ENCODE measurements at places on chromosomes 5 and 9. TPM values are rescaled to one million over a fixed set of nuclear protein-coding genes. Genes with fewer than 3 reads are reported as not detected.

- no peak overlapping the region for H3K27ac ChIP-seq
- H3K36me3 ChIP-seq: no peaks in the 10 kb centered on the region
- H3K4me3 ChIP-seq: no peak overlapping the region
- no peak for DNase-seq
- H3K4me1 ChIP-seq: no peaks in the 10 kb centered on the region
Measured at GRCh38 chr9:21542787-21543186, 60.7 kb upstream of the IFNE start.

DNA sequence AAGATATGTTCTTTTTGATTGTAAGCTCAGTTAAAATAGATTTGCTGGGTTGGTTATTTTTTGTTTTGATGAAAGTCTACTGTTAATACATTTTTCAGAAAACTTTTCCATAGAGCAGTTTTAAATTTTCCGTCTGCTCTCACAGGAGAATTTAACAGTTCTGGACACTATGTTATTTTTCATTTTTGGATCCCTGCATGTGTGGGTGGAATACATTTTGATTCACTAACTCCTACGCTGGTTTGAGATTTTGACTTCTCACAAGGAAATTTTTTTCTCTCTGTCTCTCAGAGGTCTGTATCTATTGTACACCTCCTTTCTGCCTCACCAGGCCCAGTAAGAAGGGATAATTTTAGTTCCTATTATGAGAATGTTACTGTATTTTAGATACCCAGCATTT, 502.4 kb downstream of the CDH10 start:
- no peak overlapping the region for H3K27ac ChIP-seq
- no peaks in the 10 kb centered on the region for H3K4me1 ChIP-seq
- H3K27me3 ChIP-seq: no peaks in the 10 kb centered on the region
- DNase-seq: no peak

GRCh38 chr9:91972076-91972626, 22.1 kb upstream of the ROR2 start:
- no peak for DNase-seq
- no peak overlapping the region for H3K27ac ChIP-seq
- H3K36me3 ChIP-seq: no peaks in the 10 kb centered on the region
- H3K4me3 ChIP-seq: no peak overlapping the region

Gene SCGB3A2
- not detected for polyA plus RNA-seq

DNA sequence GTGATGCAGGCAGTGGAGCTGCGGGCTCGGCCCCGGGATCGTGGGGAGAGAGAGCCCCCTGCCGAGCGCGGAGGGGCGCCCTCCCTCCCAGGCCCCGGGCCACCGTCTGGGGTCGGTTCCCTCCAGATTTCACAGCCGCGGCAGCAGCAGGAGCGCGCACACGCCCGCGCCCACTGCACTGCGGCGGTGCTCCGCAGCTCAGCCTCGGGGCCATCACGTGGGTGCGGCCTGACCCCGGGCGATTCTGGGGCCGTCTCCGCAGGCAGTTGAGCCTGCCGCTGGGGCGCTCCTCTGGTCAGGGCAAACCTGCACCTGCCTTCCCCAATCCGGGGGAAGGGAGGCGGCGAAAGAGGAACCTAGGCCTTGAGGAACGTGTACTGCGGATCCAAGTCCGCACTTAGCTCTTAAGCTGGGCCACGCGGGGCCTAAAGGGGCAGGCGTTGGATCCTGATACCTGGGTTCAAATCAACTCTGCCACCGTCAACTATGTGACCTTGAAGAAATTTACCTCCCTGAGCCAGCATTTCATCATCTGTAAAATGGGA, 9.4 kb upstream of the DELE1 start:
- H3K4me3 ChIP-seq: peak overlapping the region; percentile 30
- no peaks in the 10 kb centered on the region for H3K27me3 ChIP-seq
- H3K27ac ChIP-seq: no peak overlapping the region
- peaks cover 8% of the 10 kb centered on the region for H3K4me1 ChIP-seq

DNA sequence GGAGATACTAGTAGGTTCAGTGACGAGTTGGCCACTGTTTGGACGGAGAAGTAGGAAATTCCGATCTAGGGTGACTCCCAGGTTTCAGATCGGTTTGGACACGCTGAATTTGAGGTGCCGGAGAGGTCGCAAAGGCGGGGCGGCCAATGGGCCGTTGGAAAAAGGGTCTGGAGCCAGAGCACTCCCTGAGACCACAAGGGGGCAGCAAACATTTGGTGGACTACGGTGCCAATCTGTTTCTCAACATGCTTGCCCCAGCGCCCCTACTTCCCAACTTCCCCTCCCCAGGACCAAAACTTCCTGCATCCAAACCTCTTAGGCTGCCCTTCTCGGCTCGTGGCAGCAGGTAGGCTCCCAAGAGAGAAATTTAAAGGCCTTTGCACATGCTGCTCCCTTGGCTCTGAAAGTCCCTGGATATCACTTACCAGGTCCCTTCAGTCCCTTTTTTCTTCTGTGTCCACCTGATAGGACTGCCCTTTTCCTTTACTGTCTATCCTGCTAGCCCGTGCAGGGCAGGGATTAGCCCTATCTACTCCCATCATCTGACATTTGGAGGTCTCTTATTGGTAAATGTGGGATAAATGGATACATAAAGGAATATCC, 992 bp upstream of the RPP25L start:
- peaks cover 3% of the 10 kb centered on the region for H3K36me3 ChIP-seq
- peaks cover 29% of the 10 kb centered on the region for H3K4me1 ChIP-seq
- DNase-seq: peak; percentile 88
- H3K27ac ChIP-seq: peak overlapping the region; percentile 85
- peak overlapping the region; percentile 63 for H3K4me3 ChIP-seq

DNA sequence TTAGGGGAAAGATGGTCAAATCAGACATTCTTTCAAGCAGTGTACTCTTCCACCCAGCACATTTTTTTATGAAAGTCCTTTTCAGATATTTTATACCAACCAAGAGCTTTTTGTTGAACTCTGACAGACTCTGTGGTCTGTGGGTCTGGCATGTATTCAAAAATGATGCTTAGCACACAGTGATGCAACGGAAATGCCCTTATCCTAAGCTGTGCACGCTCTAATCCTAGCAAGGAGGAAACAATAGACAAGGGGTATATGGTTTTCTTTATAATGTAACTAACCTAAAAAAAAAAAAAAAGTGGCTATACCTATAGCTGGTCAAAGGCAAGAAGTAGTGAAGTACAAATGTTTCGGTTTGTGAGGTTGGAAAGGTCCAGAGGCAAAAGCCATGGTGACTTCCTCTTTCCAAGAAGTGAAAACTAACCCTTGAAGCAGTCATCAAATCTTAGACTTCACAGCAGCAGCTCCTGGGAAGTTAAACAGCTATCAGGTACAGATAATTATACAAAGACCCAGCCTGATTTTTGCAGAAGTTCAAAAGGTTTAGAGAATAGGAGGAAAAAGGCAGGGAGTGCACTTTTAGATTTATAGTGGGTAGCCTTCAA, 82.5 kb downstream of the SEMA6A start:
- no peak for DNase-seq
- no peaks in the 10 kb centered on the region for H3K4me1 ChIP-seq
- H3K27me3 ChIP-seq: no peaks in the 10 kb centered on the region
- no peak overlapping the region for H3K4me3 ChIP-seq

Gene TNFAIP8
- polyA plus RNA-seq: 123 TPM

DNA sequence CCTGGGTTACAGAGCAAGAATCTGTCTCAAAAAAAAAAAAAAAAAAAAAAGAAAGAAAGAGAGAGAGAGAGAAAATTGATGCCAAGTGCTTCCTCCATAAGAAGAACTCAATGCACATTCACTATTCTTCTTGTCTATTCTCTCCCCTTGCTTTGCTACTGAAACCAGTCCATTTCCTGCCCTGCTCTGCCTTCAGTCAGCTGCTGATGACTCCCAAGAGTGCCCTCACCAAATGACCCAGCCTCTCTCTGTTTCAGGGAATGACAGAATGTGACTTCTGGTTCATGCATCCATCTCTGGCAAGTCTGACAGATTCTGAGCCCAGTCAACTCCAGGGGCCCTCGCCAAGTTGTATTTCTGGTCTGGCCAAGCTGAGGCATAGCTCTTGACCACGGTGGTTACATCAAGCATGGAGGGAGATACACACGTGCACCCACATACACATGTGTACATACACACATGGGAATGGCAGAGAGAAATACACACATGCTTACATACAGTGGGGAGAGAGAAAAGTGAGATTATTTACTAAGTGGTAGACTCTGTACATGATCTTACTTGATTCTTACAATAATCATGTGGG, 106.2 kb downstream of the NSG2 start:
- no peaks in the 10 kb centered on the region for H3K4me1 ChIP-seq
- no peaks in the 10 kb centered on the region for H3K36me3 ChIP-seq
- no peak overlapping the region for H3K4me3 ChIP-seq
- no peak overlapping the region for H3K27ac ChIP-seq
- no peaks in the 10 kb centered on the region for H3K27me3 ChIP-seq
- no peak for DNase-seq

- peaks cover 93% of the 10 kb centered on the region for H3K4me1 ChIP-seq
- DNase-seq: no peak
- H3K36me3 ChIP-seq: no peaks in the 10 kb centered on the region
- no peaks in the 10 kb centered on the region for H3K27me3 ChIP-seq
- no peak overlapping the region for H3K27ac ChIP-seq
Measured at GRCh38 chr9:134373269-134373668, 47.0 kb downstream of the RXRA start.

Gene CSF2
- not detected for polyA plus RNA-seq

GRCh38 chr5:61701877-61702602, 370.0 kb downstream of the ZSWIM6 start:
- no peak overlapping the region for H3K27ac ChIP-seq
- H3K27me3 ChIP-seq: no peaks in the 10 kb centered on the region
- no peaks in the 10 kb centered on the region for H3K4me1 ChIP-seq
- H3K4me3 ChIP-seq: no peak overlapping the region

Gene REEP5
- 39.2 TPM for polyA plus RNA-seq

DNA sequence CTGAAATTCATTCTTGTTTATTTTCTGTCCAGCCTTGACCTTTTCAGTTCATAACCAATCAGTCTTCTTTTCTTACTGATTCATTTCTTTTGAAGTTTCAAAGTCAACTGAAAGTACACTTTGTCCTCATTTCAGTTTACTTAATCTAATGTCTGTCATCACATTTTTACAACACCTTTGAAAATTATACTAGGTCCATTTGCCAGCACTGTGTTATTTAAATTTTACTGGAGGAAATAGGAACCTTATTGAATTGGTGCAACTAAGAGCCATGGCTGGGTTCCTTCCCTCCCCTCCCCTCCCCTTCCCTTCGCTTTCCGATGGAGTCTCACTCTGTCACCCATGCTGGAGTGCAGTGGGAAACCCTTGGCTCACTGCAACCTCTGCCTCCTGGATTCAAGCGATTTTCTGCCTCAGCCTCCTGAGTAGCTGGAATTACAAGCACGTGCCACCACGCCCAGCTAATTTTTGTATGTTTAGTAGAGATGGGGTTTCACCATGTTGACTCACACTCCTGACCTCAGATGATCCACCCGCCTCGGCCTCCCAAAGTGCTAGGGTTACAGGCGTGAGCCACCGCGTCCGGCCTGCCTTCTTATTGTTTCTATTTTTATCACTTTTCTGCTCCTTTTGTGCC, 6.3 kb downstream of the RMI1 start:
- no peak overlapping the region for H3K27ac ChIP-seq
- H3K4me3 ChIP-seq: no peak overlapping the region
- H3K4me1 ChIP-seq: peaks cover 44% of the 10 kb centered on the region
- H3K36me3 ChIP-seq: peaks cover 18% of the 10 kb centered on the region
- no peaks in the 10 kb centered on the region for H3K27me3 ChIP-seq

Gene FGF18
- polyA plus RNA-seq: 0.33 TPM

Gene PCDHGA1
- polyA plus RNA-seq: 0.06 TPM

DNA sequence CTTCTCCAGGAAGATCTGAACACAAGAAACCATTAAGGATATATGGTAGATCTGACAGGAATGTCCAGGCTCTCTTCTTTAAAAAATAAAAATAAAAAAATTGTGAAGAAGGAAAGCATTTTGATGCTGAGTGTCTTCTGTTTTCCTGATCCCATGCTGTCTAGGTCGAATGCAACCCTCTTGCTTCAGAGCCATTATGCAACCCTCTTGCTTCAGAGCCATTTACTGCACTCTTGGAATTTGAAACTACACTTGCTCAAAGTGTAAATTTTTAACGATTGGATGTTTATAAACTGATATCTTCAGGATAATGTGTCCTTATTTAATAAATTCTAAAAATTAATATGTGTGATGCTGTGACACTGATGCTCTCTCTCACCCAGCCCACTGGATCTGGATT, 505.1 kb downstream of the DNAH5 start:
- no peaks in the 10 kb centered on the region for H3K27me3 ChIP-seq
- DNase-seq: no peak
- H3K36me3 ChIP-seq: no peaks in the 10 kb centered on the region
- no peak overlapping the region for H3K4me3 ChIP-seq
- H3K27ac ChIP-seq: no peak overlapping the region
- no peaks in the 10 kb centered on the region for H3K4me1 ChIP-seq

Gene PDE8B
- polyA plus RNA-seq: 0.22 TPM

GRCh38 chr9:90546200-90546599, 96.4 kb downstream of the DIRAS2 start:
- H3K4me3 ChIP-seq: no peak overlapping the region
- no peaks in the 10 kb centered on the region for H3K4me1 ChIP-seq
- H3K27me3 ChIP-seq: no peaks in the 10 kb centered on the region

DNA sequence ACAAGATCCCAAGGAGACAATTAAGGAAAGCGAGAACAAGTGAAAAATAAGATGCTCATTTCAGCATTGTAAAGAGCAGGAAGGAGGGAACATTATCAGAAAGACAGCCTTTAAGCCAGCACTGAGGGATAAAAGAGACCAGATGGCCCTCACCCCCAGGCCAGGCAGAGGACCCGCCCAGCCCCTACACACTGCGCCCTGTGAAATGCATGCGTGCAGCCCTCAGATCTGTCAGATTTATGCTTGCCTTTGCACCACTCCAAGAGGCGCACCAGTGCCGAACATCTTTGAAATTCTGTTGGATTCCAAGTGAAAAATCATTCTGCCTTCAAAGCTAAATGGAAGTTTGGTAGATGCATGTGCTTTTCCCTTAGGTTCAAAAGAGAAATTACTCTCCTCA, 378.0 kb downstream of the MLLT3 start:
- H3K27ac ChIP-seq: no peak overlapping the region
- H3K27me3 ChIP-seq: no peaks in the 10 kb centered on the region
- no peak overlapping the region for H3K4me3 ChIP-seq
- H3K36me3 ChIP-seq: no peaks in the 10 kb centered on the region

DNA sequence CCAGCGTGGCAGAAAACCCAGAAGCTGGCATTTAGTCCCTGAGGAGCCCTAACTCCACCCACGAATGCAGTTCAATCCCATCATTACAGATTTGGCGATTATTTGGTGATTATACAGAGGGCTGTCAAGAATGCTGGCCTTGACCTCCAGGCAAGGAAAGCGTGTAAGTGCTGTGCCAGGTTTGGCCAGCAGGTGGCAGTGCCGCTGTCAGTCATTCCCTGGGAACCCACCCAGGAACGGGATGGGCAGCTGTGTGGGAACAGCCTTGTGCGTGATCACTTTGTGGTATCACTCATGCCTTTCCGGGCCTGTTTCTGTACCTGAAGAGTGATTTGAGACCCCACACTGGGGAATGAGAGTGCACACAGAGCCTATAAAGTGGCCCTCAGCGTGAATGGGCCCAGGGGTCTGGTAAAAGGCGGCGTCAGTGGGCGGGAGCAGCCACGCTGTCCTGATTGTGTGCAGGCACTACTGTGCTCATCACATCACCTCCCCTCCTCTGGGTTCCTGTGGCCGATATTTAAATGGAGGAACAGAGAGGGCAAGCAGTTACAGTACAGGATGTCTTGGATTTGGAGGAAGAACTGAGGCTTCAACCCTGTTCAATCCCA, 215.6 kb downstream of the ROR2 start:
- H3K4me1 ChIP-seq: no peaks in the 10 kb centered on the region
- H3K4me3 ChIP-seq: no peak overlapping the region
- no peaks in the 10 kb centered on the region for H3K27me3 ChIP-seq
- H3K36me3 ChIP-seq: no peaks in the 10 kb centered on the region

Data from spleen (tissue), 13 donors.